ENCODE measurements at places on chromosomes 12 and 14.

GRCh38 chr12:99413751-99414150, 233.8 kb upstream of the GARIN6 start:
- DNase-seq: no peak

DNA sequence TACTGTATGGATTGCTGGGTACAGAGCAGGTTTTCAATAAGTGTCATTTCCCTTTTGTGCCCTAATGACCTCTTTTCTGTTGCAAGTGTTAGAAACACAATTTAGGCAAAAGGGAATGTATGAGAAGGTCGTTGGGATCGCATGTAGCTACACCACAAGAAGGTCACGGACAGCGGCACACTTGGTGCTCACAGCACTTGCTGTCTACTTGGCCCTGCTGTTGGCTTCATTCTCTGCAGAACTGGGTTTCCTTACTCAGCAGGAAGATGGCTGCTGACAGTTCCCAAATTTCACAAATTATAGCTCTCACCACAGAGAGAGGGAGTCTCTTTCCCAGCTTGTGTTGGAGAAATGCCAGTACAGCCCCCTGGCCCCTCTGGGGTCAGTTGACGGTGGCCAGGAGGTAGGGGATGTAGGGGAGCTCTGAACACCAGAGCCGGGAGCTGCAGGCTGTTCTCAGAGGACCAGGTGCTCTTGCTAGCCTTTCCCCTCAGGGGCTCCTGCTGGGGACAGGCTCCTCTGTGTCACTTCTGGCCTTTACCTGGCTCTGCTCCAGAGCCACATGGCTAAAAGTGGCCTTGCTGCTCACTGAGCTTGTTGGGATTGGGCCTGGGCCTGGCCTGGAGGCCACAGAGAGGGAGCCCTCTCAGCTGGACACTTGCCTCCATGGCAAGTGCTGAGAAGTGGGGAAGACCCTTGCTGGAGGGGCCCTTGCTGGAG, 50.9 kb upstream of the BCL7A start:
- DNase-seq: peak; percentile 69

- no peak for DNase-seq
Measured at GRCh38 chr14:50984036-50984710, 39.9 kb upstream of the PYGL start.

DNA sequence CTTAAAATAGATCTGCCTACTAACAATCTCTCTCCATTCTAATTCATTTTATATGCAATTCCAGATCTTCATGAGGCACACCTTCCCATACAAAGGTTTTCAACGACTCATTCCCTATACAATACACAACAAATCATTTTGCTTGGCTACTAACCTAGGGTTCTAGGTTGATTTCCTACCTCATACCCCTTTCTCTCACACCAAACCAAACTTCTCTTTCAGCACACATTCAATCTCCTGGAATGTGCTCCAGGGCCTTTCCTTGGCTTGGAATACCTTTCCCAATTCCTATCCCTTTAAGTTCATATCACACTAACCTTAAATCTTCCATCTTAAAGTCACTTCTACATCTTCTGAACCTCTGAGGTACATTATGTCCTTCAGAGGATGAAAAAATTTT, 38.7 kb upstream of the MTERF2 start:
- DNase-seq: no peak

- peak; percentile 67 for DNase-seq
Measured at GRCh38 chr12:121927813-121928212, 9.4 kb downstream of the CFAP251 start.

Measured in suppressor macrophage (primary cell).